ENCODE measurements at places on chromosomes 2 and 18.

- no peak for DNase-seq
These were observed 790.8 kb downstream of the SOCS6 start for GRCh38 chr18:71079606-71080005.

GRCh38 chr2:10091182-10091888 lies 11.1 kb upstream of the CYS1 start:
- peak; percentile 7 for DNase-seq

DNA sequence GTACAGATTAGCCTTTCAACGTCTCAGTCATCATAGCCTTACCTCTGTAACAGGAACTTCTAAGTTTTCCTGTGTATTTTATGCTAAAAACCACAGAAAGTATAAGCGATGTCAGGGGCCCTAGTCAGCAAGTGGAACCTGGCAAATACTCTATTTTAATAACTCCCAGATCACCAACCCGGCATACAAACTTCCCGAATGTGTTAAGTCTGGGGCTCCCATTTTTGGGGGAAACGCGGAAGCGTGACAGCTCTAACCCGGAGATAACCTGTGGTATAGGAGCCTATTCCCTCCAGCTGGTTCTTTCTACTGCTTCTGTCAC lies 574 bp downstream of the NIFK start:
- DNase-seq, result no peak

GRCh38 chr2:226548732-226549131 lies 250.9 kb downstream of the IRS1 start:
- no peak for DNase-seq

DNA sequence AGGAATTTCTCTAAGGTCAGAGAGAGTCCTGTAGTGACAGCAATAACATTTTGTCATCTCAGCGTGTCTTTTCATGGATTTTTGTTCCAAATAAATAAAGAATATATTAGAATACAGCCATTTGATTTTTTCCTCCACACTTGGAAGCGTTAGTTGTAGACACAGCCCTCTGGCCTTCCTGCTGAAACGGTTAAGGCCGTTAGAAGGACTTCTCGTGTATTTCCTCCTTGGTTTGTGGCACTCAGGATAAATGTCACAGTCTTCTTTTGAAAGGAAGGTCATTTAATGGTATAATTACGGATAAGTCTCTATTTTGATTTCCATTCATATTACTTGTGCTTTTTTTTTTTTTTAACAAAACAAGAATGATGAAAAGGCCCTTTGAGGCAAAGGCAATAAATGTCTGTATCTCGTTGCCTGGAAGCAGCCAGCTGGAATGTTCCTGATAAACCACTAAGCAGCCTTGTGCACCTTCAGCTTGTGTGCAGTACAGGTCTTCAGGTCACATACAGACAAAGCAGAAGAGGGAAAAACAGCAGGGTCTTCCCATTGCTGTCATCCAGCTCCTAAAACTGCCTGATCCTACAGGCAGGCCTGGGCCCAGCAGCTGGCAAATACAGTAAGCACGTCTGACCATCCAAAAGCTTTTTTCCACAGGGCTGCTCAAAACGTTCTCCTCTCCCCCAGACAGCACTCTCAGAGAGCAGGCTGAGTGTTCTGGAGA lies 14.4 kb downstream of the EFR3B start:
- DNase-seq, result no peak

DNA sequence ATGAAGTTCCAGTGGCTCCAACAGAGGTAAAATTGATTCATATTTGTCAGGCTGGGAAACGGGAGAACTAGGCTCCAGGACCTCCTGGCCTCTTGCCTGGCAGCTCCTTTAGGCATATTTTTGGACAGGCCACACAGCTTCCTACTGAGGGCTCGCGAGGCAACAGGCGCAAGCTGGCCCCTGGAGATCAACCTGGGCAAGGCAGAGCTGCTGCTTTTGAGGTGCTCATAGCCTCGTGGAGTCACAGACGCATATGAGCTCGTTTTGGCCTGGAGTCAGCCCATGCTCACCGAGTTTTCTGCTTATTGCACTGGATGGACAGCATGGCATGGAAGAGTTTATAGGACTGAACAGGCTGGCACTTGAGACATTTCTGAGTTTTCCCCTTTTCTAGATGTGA lies 97.7 kb downstream of the CAPN13 start:
- DNase-seq, result no peak

DNA sequence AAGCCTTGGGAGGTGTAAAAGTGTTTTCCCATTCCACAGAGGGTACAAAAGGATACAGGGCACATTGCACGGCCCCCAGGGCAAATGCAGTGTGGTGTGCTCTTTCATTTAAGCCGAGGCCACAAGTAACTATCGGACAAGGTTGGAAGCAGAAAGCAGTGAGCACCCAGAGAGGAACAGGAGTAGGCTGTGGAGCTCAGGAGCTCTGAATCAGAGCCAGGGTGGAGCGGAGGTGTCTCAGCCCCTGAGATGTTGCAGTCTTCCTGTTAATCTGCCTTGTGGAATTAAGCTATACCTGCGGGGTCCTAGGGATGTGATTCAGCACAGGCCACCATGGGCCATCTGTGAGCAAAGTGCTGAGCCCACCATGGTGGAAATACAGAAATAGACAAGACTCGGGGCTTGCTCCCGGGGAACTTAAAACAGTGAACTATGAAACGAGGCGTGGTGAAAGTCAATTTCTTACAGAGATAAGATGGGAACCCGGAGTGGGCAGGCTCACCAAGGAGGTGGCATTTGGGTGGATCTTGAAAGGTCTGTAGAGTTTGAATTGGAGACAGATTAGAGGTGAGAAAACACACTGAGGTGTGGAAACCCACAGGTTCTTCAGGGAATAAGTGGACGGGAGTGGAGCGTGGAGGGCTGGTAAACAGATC lies 44.0 kb downstream of the ASAP2 start:
- DNase-seq, result no peak

DNA sequence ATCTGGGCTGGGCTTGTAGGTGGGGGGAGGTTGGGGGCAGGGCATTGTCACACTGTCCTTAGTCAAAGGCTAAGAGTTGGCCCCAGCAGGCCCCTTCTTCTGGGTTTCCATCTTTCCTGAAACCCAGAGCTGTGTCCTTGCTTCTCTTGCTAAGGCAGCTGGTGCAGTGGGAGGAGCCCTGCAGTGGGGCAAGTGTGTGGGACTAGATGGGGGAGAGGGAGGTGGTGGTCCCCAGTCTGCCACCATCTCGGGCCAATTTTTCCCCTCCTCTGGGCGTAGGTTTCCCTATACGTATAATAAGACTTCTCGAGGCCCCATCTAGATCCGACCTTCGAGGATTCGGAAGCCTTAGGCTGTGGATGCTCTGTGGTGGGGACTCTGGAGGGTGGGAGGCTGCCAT lies 3.5 kb downstream of the KCNF1 start:
- DNase-seq, result no peak

DNA sequence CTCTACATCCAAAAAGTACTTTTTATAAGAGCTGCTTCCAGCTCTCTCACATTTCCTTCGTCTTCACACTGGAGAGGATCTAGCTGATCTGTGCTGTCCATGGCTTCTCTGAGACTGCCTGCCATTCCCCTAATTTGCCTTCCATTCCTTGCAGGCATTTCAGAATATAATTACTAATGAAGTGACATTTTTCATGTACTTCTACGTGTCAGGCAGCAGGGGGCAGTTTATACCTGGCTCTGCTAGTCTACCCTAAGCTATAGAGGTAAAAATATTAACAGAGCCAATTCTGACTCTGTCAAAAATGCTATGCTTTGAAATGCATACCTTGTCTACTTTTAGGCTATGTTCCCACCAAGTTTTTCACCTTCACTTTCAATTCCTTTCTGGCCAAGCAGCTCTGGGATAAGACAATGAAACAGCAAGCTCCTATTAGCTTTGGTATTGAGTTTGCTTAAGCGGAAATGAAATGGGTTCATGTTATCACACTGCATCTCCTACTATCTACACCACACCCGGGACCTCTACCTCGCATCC lies 81.9 kb downstream of the MEP1B start:
- DNase-seq, result no peak

GRCh38 chr2:191749181-191749540 lies 71.2 kb downstream of the NABP1 start:
- DNase-seq, result no peak

GRCh38 chr2:3635171-3635974 lies 22.6 kb upstream of the ALLC start:
- no peak for DNase-seq

DNA sequence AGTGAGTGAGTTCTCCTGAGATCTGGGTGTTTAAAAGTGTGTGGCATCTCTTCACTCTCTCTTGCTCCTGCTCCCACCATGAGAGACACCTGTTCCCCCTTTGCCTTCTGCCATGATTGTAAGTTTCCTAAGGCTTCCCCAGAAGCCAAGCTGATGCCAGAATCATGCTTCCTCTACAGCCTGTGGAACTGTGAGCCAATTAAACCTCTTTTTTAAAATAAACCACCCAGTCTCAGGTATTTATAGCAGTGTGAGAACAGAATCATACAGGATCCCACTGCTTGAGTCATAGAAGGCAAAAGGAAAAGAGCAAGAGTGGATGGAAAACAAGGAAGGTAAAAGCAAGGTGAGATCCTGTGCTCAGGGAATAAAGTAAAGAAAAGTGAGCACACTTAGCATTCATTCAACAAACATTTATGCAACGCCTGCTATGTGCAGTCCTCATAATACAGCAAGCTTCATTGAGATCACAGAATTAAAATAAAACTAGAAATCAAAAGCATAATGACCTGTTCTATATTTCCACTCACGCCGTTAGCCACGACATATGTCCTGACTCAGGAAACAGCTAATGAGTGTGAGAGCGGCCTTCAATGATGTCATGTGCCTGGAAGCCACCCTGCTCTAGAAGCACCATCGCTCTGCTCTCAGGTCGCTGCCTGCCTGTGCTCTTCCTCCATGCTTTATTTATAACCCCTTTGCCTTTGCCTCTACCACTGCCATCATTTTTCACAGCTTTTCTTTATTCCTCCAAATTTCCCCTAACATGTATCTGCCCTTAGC lies 11.3 kb upstream of the COPS8 start:
- no peak for DNase-seq

DNA sequence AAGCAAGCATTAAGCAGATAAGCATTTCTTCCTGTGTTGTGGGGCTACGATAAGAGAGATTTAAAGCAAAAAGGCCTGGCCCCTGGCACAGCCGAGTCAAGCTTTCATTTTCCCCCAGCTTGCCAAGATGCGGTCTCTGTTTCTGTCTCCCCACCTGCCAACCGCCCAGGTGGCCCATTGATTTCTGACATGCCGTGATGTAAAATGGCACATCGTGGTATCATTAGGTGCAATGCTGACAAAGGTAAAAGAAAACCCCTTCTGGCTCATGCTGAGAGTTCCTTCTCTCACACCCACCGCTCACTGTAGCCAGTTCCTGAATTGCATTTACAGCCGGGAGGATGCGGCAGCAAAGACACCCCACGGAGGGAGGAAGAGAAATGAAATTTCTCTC lies 62.8 kb downstream of the BOD1L2 start:
- DNase-seq, result no peak

GRCh38 chr2:7792031-7792651 lies 874.9 kb downstream of the RNF144A start:
- DNase-seq, result no peak

DNA sequence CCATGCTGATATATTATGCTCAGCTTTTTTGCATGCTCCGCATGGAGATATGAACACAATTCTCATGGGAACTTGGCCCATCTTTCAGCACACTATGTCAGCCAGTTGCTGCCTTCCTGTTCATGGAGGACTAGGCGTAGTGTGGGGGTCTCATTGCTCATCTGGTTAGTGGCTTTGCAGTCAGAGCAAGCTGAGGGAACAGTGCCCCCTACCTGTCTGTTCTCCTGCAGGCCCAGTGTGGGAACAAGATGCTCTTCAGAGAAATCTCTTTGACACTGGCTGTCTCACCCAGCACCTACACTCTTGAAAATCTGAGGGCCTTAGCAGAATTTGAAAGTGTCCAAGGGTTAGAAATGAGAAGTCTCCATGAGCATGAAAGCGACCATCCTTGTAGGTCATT lies 47.1 kb downstream of the SPTBN1 start:
- peak; percentile 7 for DNase-seq

Measured in stimulated activated CD4-positive, alpha-beta T cell treated with anti-CD3 and anti-CD28 coated beads, Interleukin-4, amount 100 ng/mL, for 4 hours (primary cell).